ENCODE measurements at places on chromosomes 12 and 14.

- DNase-seq, result no peak
These were observed 72.6 kb downstream of the BTG1 start for GRCh38 chr12:92073094-92073493.

DNA sequence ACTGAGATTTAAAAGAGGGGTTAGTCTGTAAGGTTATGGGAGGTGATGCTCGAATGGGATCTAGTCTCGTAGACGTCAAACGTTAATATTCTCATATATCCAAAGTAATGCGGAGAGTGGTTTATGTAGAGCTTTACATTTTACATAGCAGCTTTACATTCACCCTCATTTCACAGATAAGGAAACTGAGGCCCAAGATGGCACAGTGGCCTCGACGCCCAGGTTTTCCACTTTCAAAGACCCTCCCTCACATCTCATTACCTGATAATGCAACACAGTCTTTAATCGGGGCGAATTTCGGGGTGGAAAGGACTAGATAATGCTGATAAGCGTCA, 450 bp upstream of the TDG start:
- DNase-seq, result no peak

- DNase-seq, result no peak
These were observed 88.2 kb downstream of the TMX1 start for GRCh38 chr14:51328064-51328771.

DNA sequence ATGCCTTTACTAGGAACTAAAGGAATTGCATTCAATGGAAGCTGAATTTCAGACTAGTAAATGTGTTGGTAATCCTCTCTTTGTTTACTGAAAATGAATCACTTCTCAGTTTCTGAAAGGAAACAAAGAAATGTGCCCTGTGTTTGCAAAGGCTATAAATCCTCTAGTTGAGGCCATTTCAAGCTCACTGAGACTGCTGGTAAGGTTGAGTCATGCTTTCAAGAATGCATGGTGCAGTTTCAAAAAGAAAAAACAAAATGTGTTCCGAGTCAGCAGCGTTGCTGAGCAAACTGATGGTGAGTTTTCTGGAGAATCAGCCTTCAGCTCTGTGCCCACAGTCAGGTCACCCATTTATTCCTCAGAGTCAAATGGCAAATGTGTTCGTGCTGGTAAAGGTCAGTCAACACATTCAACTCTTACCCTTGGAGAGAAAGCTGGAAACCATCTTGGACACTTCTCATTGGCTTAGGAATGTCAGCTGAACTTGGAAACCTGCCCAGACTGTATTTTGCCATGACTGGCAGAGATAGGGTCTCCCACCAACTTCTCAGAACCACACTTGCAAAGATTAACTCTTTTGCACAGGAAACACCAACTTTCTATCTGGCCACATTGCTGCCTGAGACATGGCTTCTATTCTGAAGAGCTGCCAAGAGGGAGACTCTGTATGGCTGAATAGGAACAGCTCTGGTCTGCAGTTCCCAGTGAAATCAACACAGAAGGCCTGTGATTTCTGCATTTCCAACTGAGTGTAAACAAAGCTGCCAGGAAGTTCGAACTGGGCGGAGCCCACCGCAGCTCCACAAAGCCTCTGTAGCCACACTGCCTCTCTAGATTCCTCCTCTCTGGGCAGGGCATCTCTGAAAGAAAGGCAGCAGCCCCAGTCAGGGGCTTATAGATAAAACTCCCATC, 484.4 kb downstream of the ATP23 start:
- DNase-seq, result no peak

DNA sequence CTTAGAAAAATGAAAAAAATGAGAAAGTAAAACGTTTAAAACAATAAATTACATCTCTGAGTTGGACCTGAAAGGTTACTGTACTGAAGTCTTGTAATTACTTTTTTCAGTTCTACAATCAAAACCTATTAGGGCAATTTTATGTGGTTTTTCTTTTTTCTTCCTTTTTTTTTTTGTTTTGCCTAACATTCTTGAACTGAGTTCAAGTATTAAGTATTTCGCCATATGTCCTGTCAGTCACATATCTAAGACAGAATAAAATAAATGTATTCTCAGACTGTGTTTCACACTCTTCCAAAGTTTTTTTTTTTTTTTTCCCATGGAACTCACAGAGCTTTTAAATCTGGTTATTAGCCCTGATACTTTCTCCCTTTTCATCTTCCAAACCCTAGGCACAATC, 172.0 kb downstream of the BCAT1 start:
- no peak for DNase-seq

- no peak for DNase-seq
These were observed 53.5 kb downstream of the SLC38A6 start for GRCh38 chr14:61034416-61035120.

- DNase-seq, result no peak
These were observed 4.0 kb upstream of the CKAP4 start for GRCh38 chr12:106251631-106252455.

DNA sequence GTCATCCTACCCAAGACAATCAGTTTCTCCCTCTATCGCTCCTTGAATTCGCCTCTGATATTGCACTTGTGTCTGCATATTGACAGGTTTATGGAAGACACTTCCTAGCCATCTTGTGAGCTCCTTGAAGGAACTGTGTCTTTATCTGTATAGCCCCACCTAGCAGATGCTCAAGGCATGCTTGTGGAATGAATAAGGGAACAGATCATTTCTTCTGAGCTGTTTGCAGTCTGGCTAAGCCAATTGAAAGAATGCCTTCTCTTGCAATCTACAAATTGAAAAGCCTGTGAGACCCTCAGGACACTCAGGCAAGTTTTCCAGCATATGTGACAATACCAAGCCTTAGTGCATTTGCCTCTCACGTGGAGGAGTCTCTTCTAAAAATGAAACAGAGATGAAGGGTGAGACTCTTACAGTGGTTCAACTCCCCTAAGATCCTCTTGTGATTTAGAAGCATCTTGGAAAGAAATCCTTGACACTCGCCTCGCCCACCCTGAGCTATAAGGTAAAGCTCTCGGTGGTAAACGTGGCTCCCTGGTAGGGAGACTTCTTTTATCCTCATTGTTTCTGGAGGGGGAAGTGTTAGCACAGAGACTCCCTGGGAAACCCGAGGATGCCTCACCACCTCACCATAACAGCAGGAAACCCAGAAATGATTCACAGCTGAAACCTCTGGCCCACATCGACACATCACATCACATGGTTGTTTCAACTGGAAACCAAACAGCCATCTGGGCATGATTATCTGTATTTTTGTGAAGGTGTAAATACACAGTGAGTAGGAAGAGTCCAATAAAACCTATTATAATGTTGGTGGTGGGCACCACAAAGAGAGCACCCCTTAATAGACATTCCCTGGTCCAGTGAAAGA, 112.3 kb upstream of the BCL2L14 start:
- peak; percentile 44 for DNase-seq

DNA sequence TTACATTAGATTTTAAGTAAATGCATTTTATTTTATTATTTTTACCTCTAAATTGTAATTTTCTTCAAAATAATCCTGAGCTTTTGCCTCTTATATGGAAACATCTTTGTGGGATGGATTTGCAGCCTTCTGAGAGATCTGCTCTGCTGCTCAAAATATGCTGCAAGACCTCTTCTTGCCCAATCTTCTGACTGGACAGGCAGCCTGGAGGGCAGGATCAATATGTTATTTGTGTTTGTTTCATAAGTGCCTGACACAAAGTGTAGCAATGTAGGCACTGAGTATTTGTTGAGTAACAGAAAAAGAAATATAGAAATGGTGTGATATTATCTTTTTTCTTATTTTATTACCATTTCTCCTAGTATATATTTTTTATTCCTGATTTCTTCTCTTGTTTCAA, 1106.9 kb downstream of the TMTC2 start:
- no peak for DNase-seq

- DNase-seq, result no peak
These were observed 51.3 kb upstream of the PLBD1 start for GRCh38 chr12:14618983-14619382.

GRCh38 chr12:51421266-51421884, 3.3 kb upstream of the SLC4A8 start:
- peak; percentile 49 for DNase-seq

GRCh38 chr12:8675591-8676036, 13.0 kb upstream of the MFAP5 start:
- no peak for DNase-seq

DNA sequence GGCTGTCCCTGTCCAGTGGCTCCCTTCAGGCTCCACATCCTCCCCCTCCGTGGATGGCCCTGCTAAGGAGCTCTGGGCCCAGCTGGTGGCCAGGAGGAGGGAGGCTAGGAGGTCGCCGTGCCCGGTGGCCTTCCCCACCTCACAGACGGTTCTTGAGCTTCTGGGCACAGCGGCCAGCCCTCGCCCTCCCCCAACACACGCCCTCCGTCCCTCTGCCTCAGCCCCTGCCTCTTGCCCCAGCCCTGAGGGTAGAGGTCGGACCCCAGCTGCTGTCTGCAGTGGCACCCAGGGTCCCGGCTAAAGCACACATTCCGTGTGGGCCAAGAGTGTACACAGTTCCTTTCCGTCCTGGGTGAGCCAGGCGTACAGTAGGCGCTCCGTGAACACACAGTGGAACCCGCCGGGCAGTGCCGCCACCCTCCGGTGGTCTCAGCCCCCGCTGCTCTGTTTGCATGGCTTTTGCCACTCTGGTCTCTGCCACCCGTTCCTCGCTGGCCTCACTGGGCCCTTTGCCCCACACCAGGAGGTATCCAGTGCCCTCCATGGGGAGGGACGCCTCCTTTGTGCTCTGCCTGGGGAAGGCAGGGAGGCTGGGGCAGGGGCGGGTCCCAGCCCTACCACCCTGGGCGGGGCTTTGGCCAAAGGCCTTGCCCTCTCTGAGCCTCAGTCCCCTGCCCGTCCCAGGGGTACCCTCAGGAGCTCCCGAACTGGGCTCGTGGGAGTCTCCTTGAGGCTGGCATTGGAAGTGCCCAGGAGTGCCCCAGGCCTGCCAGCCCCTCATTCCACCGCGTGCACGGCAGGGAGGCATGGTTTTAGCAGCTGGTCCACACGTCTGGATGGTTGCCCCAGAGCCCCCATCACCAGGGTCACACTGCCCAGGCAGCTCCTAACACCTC, 13.0 kb downstream of the TRMT61A start:
- DNase-seq, result no peak

DNA sequence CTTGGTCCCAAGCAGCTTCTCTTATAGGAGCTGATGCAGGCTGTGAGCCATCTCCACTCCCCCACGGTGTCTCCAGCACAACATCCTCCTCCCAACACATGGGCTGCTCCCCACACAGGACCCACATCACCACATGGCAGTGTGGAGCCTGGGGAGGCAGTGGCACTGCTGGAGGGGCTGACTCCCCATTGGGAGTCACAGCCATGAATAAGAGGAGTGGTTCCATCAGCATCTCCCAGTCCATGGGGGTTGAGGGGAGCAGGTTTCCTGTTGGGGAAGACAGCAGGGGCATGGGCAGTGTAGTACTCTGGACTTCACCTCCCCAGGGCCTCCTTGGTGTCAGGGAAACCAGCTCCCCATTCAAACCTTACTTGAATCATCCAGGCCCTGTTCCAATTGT, 40.5 kb upstream of the OXA1L start:
- no peak for DNase-seq
